CD4-positive, alpha-beta T cell treated with Interleukin-6 at 100 ng/mL for 8 hours (primary cell): ENCODE measurements at places on chromosomes 6 and 20.

DNA sequence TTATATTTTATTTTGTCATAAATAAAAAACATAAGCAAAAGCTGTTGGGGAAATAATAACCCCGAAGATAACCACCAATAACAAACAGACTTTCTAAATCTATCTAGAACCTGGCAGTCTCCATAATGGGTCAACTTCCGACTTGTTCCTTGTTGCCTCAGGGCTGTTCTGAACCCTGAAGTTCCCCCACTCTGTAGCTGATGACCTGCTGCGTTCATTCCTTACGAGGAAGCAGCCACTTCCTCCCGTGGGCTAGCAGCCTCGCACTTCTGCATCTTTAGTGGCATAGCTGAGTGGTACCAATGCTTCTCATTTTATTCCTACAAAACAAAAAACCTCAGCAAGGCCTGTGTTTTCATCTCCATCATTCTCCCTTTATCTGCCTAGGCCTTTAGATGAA lies 103.0 kb downstream of the PLEKHG1 start:
- no peak for DNase-seq

DNA sequence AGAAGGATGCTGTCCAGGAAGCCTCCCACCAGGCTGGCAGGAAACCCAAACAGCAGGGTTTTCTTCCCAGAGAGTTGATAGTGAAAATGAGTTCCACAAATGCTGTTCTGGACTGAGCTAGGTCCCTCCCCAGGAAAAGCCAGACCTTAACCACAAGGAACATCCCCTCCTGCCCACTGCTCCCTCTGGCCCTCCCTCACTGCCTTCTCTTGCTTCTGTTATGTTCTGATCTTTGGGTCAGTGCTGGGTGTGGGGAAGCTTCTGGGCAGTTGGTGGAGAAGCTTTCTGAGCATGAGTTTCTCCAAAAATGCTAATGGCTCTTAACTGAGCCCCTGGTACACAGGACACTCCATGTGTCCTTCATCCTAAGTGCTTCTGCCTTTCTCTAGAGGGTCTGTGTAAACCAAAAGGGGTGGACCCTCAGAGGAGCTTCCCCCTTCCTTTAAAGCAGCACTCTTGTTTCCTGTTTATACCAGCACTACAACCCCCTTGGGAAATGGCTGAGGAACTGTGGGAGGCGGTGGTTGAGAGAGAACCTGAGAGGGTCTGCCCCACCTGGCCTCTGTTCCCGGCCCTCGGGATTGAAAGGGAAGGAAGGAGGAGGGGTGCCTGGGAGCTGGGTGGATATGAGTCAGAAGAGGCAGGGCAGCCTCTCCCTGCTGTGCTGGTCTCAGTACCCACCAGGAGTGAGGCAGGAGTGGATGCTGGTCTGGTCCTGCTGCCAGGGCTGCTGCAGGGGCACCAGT lies 42.0 kb downstream of the CDS2 start:
- DNase-seq = no peak

DNA sequence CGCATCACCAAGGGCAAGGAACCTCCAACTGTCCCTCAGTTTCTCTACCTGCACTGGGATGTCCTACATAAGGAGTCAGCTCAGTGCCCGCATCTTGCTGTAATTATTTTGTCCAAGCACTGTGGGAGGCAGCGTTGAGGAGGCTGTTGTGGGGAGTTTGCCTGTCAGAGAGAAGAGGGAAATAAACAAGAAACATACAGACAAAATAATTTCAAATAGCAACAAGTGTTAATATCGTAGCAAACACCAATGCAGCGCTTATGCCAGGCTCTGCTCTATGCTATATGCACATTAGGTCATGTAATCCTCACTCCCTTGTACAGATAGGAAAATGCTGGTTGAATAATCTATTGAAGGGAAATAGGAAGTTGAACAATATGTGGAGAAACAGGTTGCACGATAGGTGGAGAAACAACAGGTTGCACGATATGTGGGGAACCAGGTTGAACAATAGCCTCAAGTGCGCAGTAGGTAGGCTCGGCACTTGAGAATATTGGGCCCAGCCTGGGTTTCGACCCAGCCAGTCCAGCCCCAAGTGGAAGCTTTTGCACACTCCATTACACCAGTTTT lies 91.2 kb upstream of the SIRPA start:
- no peak for DNase-seq

DNA sequence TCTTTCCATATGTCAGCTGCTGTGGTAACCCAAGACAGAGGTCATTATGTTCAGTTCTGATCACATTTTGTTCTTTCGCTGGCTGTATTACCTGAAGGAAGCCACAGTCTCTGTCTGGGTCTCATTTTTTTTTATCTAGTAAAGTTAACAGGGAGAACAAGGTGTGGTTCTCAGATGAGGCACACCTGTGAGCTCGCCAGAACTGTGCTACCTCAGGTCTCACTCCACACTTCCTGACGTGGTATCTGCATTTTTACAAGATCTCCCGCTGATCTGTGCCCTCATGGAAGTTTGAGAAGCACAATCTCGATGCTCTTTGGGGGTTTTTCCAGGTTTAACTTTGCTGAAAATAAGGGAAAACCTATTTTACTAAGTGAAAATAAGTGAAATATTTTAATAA lies 169.5 kb upstream of the CENPW start:
- DNase-seq = no peak

DNA sequence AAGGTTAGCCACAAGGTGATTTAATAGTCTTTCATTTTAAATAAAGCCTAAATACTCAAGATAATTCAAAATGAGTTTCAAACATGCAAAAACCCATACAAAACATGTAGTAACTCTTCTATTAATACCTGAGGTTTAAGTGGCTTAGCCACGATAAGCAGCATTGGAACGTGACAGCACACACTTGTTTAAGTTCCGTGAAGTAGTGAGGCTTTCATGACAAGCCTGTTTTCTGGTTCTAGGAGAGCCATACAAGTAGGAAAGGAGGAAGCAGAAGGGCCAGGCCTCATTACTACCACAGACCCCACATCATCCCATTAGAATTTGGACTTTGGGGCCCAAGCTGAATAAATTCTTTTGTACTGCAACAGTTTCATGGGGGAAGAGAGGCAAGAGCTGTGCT lies 54.3 kb upstream of the PRND start:
- no peak for DNase-seq

- DNase-seq = no peak
Measured at GRCh38 chr6:33746651-33747100, at the start of gene IP6K3. Gene IP6K3 (minus strand): TSS chr6:33746905. CDS start chr6:33735476, 11,429 bp downstream.

GRCh38 chr6:149855741-149856140 lies 8.4 kb downstream of the LRP11 start:
- DNase-seq = no peak

- DNase-seq = no peak
Measured at GRCh38 chr6:129510950-129511349, 199.0 kb downstream of the ARHGAP18 start.

GRCh38 chr20:47576516-47577033 lies 74.9 kb downstream of the NCOA3 start:
- peak; percentile 3 for DNase-seq

GRCh38 chr6:158813032-158813431 lies 6.1 kb downstream of the EZR start:
- DNase-seq = no peak

- DNase-seq = no peak
Measured at GRCh38 chr6:14500809-14501208, 383.2 kb downstream of the CD83 start.

DNA sequence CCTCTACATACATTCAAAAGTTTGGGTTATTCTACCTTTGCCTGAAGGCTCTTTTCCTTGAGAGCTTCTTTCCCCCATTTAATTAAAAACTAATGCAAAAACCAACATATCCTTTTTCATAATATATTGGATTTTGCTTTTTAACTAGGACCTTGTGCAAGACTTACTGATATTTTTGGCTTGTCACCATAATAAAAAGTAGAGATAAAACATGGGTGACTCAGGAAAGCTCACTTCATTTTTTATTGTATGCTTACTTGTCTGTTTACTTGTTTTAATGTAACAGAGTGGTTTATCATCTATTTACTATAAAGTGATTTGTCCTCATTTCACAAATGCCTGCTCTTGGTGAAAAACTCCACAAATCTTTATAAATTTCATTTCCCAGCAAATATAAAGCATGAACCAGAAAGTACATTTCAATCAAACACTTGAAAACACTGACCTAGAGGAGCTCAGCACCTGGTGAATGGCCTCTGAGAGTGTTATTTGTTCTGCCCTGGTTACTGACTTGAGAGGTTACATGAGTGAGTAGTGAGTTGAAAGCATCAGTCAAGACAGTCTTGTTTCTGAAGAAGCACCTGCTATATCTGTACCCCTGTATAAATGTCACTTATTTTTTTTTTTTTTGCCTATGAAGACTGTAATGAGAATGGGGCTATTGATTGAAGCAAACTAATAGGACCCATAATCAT lies 20.8 kb downstream of the ADGRG6 start:
- DNase-seq = no peak
